ENCODE measurements at places on chromosomes 6 and 20.

- DNase-seq, result no peak
Measured at GRCh38 chr6:24915641-24916040, 20.1 kb downstream of the RIPOR2 start.

DNA sequence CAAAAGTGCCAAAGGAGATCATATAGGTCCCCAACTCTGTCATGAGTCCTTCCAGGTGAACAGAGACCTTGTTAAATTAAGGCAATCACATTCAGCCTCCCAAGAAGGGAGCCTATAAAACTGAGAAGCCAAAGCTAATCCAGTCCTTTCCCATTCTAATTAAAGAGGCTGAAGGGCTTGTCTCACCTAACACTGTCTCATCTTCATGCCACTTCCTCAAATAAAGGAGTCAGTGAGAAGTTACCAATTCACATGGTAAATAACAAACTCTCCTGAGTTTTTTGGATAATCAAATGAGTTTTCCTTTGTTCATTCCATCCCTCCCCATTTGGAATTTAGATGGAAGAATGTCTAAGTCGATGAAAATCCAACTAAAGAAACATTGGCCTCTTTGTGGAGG is 242.8 kb downstream of the UST start:
- no peak for DNase-seq

- no peak for DNase-seq
Measured at GRCh38 chr20:24468401-24469115, 871 bp upstream of the SYNDIG1 start.

- DNase-seq, result no peak
Measured at GRCh38 chr6:39009476-39009875, 39.1 kb upstream of the GLP1R start.

DNA sequence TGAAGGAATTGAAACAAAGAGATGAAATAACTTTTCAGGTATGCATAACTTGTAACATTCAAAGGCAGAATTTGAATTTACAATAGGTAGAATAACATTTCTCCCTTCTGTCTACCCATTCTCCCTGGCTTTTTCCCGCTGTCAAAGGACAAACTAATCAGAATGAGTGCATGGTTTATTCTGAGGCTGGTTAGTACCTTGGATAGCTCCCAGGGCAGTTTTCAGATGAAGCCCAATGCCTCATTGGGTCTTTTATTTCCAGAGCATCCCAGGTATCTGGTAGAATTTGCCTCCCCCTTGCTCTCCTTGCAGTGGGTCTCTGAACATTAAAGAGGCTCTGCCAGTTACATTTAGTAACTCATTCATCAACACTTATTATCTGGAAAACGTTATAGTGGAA is 665.5 kb downstream of the BCKDHB start:
- DNase-seq, result no peak

DNA sequence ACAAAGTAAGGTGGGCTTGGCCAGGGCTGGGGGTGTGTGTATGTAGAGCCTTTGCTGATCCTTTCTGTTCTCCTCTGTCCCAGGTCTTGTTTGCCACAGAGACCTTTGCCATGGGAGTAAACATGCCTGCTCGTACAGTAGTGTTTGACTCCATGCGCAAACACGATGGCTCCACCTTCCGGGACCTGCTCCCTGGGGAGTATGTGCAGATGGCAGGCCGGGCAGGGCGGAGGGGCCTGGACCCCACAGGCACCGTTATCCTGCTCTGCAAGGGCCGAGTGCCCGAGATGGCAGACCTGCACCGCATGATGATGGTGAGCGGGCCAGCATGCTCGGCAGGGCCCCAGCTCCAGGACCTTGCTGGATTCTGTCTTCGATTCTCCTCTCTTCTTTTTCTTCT is 6.2 kb downstream of the DXO start:
- DNase-seq, result no peak

- DNase-seq, result no peak
Measured at GRCh38 chr6:11585426-11586016, 48.0 kb downstream of the TMEM170B start.

- DNase-seq, result no peak
Measured at GRCh38 chr6:99412065-99412464, 13.0 kb downstream of the PNISR start.

DNA sequence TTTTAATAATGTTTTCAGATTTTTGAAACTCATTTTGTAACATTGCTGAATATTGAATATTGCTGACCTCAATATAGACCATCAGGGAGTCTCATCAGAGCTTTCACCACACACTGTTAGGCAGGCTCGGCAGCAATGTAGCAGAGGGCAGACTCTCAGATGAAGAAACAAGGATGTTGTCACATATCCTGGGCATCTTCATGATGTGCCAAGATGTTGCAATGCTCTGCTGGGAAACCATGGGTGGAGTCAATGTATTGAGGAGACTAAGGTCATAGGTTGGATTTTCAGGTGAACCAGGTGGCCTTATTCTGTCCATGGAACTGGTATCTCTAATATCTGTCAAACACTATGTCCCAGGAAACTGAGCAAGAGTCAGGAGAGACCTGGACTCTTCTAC is 27.3 kb downstream of the NR2E1 start:
- DNase-seq, result no peak

- no peak for DNase-seq
Measured at GRCh38 chr6:125665295-125665814, 84.1 kb upstream of the HEY2 start.

DNA sequence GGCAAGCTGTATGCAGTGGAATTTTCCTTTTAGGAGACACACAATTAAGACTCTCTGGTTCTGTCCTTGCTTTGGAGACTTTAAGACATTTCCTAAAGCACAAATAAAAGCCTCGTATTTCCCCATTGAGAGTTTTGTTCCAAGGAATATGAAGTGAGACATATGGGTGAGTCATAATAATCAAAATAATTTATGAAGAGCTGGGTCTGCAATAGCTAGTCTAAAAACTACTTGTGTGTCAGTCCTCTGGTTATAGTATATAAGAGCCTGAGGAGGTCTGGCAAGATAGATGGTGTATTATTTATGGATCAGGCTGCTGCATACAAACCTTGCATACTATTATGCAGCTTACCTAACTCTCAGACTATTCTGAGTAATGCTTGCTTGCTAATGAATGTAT is 142.6 kb downstream of the ADGRG6 start:
- DNase-seq, result no peak

DNA sequence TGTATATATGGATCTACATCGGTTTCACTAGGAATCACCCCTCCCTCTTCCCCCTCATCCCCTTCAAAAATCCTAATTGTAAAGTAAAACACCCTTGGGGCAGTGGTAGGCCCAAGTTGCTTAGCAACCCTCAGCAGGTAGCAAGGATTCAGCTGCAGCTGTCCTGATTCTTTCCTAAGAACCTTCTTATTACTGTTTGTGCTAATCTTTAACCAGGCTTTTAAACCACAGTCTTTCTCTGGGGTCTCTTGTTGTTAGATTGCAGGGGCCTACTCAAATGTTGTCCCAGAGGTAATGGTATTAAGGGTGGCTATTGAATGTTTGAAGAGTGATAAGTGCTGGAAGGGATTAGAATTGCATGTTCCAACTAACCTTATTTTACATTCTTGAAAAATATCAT is 46.4 kb downstream of the PRL start:
- no peak for DNase-seq

GRCh38 chr20:47611785-47612184 is 110.1 kb downstream of the NCOA3 start:
- DNase-seq, result no peak

DNA sequence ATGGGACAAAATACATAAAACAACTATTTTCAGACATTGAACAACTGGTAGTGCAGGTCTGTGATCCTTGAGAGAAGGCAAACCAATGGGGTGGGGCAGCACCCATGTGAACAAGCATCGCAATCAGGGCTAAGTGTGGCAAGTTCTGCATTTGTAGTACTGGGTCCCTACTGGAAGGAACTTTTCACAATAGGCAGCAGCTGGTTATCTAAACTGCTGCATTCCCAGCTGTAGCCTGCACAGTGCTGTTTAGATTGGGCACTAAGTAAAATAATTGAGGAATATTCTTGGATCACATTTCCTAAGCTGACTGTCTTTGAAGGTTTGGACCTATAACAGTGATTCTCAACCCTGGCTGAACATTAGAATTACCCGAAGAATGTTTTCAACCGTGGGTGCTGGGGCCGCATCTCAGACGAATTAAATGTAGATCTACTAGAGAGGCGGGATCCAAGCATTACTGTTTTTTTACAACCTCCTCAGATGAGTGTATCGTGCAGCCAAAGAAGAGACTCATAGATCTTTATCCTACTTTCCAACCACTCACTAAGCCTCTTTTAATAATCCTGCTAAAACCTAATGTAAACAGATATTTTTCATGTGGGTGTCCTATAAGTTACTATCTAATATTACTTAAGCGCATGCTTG is 12.4 kb upstream of the MAP3K4 start:
- DNase-seq, result no peak

GRCh38 chr6:39060467-39061160 is 12.0 kb downstream of the GLP1R start:
- no peak for DNase-seq

GRCh38 chr6:39153766-39154397 is 38.9 kb upstream of the SAYSD1 start:
- DNase-seq, result peak; percentile 53

- DNase-seq, result no peak
Measured at GRCh38 chr6:167731216-167731615, 95.5 kb upstream of the AFDN start.

DNA sequence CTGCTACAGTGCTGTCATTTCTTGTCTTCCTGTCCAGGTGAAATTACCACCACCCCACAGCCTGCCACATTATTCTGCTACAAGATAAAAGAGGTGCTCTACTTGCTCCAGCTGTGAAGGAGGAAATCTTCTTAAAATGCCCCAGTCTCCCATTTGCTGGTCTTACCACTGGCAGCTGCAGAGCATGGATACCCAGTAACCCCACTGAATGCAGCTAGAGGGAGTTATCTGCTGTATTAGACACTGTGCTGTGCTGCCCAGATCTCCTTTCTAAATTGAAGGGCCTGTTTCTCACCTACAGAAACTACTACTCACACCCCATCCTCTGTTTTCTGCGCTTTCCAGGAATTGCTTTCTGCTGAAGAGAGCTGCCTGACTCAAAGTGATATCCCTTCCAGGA is 517.8 kb downstream of the PKHD1 start:
- no peak for DNase-seq

- no peak for DNase-seq
Measured at GRCh38 chr6:15409301-15410125, 163.6 kb downstream of the JARID2 start.

- DNase-seq, result no peak
Measured at GRCh38 chr6:66896415-66896814, 1189.4 kb upstream of the EYS start.

DNA sequence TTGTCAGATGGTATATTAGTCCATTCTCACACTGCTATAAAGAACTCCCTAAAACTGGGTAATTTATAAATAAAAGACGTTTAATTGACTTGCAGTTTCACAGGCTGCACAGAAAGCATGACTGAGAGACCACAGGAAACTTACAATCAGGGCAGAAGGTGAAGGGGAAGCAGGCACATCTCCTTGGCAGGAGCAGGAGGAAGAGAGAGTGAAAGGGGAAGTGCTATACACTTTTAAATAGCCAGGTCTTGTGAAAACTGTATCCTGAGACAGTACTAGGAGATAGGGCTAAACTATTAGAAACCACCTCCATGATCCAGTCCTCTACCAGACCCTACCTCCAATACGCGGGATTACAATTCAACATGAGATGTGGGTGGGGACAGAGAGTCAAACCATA is 193.9 kb upstream of the KCNG1 start:
- DNase-seq, result no peak

DNA sequence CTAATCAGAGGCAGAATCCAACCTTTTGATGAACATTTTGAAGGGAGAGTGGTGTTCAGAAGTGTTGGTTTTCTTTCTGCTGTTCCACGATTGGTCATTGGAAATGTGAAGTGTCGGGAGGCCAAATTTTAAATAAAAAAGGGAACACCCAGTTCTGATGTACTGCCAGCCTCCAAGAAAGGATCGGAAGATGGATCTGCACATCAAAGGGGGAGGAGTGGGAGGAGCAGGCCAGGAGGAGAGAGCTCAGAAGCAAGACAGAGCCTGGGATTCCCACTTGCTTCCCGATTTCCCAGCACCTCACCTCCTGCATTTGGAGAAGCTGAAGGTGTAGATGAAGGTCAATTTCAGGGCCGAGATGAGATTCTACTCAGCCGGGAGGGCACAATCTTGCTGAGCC is 55.9 kb upstream of the NAA20 start:
- no peak for DNase-seq

DNA sequence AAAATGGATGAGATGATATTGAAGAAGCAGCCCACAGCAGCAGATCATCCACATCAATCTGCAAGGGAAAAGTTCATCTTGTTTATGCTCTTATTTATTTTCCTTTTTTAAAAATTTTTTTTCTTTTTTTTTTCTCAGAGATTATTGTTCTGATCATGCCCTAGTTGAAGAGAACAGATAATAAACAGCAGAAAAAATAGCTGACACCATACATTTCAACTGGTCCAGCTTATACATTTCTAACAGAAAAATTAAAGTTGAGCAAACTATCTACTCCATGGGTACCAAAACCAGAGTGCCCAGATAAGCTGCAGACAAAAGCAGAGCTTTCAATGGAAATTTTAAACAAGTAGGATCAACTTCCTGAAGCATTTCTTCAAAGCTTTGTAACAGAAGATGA is 9.3 kb downstream of the KIAA0319 start:
- no peak for DNase-seq

DNA sequence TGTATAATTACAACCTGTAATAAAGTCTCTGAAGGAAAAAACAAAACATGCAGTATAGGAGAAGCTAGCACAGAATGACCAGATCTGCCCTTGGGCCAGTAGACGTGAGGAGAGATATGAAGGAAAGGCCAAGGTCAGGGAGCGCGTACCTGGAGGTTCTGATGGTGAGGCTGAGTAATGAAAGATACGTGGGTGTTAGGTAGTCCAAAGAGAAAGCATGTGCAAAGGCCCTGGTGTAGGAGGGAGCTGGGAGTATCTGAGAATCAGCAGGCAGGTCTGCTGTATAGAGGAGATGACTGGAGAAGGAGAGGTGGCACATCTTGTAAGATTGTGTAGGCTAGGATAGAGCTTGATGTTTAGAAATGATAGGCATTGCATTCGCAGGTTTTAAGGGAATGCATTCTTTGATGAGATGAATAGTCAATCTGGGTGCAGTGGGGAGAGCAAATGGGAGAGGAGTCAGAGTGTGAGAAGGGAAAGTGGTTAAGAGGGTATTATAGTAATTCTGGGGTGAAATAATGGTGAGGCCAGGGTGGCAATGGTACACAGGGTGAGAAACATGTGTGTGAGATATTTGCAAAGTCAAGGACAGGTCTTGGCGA is 15.9 kb upstream of the TFB1M start:
- no peak for DNase-seq

GRCh38 chr6:101907356-101908217 is 514.1 kb downstream of the GRIK2 start:
- no peak for DNase-seq

- DNase-seq, result no peak
Measured at GRCh38 chr6:159307246-159307790, 138.1 kb downstream of the FNDC1 start.

- DNase-seq, result no peak
Measured at GRCh38 chr6:64238071-64238470, 602.5 kb downstream of the PHF3 start.

- DNase-seq, result no peak
Measured at GRCh38 chr6:112979830-112980229, 632.7 kb downstream of the RFPL4B start.

- DNase-seq, result no peak
Measured at GRCh38 chr6:91575032-91575431, 988.2 kb upstream of the MAP3K7 start.

- DNase-seq, result no peak
Measured at GRCh38 chr20:59804347-59804746, 129.1 kb downstream of the SYCP2 start.
